Urothelium cell line (cell line): ENCODE measurements at places on chromosomes 7 and 10.

GRCh38 chr10:119723624-119724023, 2.2 kb upstream of the INPP5F start:
- DNase-seq, result no peak

DNA sequence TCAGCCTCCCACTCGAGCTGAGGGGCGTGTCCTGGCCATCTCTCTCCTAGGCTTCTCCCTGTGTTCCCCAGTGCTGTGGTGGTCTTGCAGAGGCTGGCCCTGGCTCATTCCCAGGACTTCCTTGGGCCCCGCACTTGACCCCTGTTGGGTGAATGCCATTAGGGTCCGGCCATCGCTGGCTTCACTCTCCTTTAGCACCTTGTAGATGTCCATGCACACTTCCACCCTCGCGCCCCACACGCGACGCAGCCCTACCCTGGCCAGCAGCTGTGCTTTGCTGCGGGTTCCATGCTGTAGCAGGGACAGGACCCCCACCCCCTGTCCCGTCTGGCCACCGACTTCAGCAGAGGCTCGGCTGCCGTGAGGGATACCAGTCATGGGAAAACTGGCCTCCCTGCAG, 46.3 kb downstream of the PITRM1 start:
- no peak for DNase-seq

DNA sequence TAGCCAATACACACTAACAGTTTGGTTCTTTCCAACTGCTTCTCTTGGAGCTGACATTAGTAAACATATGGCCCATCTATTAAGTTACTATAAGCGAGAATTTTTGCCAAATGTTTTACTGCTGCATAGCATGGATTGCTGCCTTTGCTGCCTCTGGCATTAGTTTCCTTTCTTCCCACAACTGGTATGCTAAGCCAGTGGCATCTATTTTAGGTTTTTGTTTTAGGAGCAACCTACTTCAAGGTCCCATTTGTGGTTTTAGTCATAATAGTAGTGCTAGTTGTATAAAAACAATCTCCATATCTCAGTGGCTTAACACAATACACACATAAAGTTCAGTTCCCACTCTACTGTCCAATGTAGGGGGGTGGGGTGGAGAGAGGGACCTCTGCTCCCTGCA, 25.9 kb upstream of the PANK1 start:
- DNase-seq, result no peak

DNA sequence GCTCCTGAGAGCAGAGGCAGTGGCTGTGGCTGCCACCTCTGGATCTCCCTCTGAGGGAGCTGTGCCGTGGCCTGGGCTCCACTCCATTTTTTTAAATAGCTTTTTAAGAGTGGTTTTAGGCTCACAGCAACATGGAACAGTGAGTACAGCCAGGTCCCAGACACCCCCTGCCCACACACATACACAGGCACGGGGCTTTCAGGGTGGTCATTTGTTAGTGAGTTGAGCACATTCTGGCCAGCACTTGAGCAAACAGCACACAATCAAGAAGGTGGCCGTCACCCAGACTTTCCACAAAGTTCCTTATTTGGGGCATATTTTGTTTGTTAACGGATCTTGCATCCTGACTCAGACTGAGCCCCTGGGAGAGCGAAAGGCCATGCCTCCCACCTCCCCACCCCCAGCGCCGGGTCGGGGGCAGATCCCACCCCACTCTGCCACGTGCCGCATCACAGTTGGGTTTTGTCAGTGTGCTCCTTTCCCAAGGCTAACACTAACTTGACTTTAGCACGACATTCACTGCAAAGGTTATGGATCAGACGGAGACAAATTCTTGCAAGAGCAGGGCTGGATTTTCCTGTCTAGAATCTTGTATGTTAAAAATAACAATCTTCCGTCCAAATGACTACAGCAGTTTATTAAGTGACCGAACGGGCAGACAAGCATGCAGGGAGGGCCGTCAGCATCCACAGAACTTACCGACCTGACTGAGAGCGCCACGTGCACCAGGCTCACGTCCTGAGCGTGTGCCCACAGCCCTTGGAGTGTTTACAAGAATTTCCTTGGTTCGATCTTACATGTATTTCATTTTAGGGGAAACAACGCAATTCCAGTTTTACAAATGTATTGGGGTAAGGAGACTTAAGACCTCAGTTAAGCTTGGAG, 156.5 kb upstream of the NPS start:
- DNase-seq, result no peak

DNA sequence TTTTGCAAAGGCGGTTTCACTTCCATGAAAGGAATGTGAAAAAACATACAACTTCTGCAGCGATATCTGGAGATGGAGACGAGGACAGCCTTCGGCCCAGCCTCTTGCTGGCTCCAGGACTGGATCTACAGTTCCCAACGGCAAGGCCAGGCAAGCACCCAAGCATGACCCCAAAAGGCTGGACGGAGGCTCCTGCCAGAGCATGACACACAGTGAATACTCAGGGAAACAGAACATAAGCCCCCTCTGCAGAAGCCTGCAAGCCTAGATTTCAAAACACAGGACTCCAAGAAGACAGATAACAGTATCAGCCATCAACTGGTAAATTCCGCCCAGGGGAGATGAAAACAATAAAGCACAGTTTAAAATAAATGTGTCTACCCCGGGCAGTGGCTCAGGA, 3.3 kb upstream of the LRRC27 start:
- no peak for DNase-seq
